ENCODE measurements at places on chromosomes 3 and 15.

DNA sequence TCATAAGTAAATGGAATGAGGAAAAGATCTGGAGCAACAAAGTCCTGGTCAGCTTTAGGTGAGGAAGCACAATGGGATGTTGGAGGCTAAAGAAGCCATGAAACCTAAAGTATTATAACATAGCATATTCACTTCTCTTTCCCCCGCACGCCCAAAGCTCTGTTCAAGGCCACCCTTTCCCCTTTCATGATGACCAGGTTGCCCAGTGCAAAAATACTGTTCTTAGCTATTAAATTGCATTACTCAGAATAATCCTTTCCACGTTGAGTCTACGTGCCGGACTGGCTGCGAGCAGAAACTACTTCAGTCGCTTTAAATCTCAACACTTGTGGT, 589 bp upstream of the MAPKBP1 start:
- DNase-seq: no peak

GRCh38 chr3:126663257-126663656, 8.3 kb upstream of the TXNRD3 start:
- DNase-seq: no peak

DNA sequence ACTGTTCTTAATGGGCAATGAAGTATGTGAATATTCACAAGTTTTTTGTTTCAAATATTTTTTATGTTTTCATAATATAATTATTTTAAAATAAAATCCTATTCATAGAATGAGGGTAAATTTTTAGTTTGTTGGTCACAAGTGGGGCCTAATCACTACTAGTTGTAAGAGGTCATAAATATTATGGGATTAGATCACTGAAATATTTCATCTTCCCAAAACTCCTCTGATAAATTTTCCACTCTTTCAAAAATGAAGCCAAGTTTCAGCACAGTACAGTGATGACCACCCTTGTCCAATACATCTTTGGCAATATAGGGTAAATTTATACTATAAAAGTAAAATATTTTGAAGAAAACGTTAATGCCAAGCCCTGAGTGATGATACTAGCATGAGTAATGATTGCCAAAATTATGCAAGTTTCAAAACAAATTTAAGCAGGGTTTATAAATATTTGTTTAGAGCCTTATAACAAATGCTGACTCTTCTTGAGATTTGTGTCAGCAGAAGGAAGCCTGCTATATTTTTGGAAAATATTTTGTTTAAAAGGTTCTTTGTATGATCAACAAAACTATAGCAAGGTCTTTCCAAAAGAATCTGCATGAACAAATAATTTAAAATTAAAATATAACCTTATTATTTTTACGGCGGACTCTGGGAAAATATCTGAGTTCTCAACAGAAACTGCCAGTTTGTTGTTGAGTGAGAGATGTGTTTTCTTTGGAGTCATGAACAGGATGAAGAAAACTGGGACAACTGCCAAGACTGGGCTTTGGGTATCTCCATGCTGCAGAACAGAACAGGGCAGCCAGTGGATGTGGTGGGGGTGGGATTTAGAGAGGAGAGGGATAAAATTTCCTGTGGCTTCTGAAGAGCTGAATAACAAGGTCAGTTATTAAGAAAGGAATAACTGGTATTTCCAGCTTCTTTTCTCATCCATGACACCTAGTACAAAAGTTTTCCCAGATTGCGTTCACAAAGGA, 17.9 kb upstream of the TM4SF1 start:
- no peak for DNase-seq

DNA sequence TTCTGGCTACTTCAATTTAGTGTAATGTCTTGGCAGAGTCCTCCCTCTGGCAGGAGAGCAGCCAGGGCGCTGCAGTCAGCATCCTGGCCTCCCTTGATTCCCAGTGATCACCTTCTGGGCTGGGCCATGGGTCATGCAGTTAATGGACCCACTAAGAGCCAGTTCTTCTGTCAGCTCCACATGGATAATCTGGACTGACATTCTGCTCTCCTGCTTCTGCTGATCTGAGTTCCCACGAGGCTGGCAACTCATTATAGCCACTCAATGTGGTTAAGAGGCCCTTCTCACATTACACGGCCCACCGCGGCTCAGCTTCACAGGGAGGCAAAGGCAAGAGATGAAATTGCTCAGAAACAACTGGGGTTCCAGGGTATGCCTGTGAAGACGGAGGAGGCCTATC, 94.0 kb downstream of the WDR76 start:
- DNase-seq: no peak

DNA sequence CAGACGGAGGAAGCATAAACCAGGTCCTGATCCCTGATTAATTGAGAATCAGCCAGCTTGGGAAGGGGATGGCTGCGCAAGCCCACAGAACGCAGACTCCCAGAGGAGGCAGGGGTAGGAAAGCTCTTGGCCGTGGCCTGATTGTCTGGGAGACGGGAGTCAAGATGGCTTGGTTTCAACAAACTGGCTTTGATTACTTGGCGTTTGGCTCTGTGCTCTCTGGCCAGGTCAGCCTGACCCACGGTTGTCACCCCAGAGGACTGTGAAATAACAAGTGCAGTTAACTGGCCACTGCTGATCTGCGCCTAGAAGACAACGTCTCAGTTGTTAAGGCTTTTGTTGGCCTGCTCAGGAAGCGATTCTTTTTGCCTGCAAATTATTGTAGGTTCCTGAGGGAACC, 387.0 kb upstream of the PROK2 start:
- DNase-seq: no peak

DNA sequence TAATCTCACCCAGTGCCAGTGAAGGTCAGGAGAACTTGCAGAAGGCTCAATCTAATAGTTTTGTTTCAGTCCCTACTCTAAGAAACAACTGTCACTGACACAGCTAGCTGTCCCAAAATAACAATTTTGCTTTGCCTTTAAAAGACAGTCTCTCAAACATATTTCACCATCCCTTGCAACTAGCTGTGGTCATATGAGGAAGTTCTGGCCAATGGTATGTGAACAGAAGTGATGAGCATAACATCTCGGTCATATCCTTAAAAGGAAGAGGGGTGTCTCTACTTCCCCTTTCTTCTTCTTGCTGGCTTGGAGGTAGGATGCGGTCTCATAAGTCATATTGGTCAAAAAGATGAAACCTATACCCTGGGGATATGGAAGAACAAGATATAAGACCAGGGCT, 198.1 kb downstream of the NEK10 start:
- DNase-seq: no peak

- no peak for DNase-seq
These were observed 42.7 kb downstream of the TLNRD1 start for GRCh38 chr15:81043281-81043934.

GRCh38 chr3:189962466-189962865, 158.2 kb downstream of the P3H2 start:
- DNase-seq: no peak

DNA sequence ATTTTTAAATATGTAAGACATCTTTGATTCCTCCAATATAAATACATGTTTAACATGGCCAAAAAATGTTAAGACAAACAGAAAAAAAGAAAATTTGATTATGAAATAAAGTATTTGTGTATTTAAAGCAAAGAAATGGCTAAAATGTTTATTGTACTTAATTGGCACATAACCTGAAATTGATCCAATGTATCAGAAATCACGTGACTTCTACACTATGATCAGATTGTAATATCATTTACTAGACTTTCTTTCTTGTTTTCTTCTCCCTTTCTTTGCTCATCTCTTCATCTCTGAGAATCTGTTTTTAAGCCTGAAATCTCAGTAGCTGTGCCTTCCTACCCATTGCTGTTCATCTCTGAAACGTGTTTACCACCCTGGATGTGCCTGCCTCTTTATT, 420.3 kb downstream of the RSL24D1 start:
- DNase-seq: no peak

DNA sequence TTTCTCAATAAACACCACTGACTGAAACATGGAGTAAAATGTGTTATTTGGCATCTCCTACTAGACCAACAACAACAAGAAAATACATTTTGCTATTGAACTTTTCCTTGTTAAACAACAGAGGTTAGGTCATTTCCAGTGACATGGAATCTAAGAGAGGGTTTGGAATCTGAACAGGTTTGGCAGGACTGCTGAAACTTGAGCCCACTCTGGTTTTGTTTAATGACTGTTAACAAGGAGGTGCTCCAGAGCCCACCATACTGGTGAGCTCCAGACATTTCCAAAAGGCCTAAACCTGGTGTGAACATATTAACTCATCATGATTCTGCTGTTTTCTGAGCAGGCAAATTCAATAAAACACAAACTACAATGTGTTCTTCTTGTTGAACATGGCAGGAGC, 330.7 kb upstream of the TRIM42 start:
- DNase-seq: no peak

GRCh38 chr3:71890356-71890931, 105.5 kb upstream of the PROK2 start:
- no peak for DNase-seq

DNA sequence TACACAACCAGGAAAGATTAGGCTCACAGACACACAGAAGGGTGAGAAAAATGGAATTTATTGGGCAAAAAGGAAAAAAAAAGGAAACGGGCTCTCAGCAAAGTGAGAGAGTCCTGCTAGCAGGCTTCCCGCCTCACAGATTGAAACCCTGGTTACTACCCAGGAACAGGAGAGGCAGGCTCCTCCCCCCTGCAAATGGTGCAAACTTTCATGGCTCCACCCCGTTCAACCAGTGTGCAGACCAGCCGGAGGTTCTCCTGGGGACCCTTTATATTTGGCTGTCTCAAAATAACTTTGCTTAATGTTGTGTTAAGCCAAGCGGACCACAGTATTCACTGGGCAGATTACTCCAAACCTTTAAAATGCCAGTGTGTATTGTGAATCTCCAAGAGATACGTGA, 40.3 kb downstream of the IL1RAP start:
- no peak for DNase-seq

DNA sequence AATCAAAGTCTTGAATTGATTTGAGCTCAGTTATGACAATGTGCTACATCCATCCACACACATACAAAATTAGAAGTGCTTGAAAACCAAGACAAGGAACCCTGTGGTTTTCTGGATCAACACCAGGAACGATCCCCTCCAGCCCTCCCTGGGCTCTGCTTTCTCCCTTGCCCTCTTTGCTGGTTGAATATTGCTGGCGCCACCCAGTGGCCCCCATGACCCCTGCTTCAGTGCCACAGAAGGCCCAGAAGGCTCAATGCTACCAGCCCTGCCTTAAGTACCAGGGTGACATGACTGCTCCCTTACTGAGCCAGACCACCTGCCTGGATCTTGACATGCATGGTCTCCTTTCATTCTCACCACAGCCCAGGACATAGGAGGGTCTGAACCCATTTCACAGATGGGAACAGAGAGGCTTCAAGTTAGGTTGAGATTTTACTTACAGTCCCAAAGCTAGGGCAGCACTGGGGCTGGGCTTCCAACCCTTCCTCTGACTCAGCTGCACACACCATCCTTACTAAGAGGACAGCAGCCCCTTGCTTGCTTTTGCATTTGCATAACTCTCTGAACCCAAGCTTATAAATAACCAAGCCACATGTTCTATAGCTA, 15.0 kb downstream of the IL12A start:
- DNase-seq: peak; percentile 36

GRCh38 chr3:49775538-49775937, 10.8 kb downstream of the IP6K1 start:
- no peak for DNase-seq

DNA sequence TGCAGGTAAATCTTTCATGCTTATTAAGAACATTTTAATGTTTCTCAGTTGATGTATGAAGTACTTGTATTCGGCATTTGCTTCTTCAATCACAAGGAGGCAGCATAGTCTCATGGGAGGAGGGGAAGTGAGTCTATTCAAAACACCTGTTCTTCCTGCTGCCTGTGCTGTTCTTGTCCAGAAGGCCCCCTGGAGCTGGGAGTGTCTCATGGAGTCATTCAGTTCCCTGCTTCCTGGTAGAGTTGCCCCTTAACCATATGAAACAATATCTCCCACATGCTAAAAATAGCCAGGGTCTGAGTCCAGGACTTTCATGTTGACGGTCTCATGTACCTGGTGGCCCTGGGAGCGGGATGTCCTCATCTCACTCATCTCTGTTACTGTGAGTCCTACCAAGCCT, 15.5 kb upstream of the PPP1R2 start:
- DNase-seq: no peak

DNA sequence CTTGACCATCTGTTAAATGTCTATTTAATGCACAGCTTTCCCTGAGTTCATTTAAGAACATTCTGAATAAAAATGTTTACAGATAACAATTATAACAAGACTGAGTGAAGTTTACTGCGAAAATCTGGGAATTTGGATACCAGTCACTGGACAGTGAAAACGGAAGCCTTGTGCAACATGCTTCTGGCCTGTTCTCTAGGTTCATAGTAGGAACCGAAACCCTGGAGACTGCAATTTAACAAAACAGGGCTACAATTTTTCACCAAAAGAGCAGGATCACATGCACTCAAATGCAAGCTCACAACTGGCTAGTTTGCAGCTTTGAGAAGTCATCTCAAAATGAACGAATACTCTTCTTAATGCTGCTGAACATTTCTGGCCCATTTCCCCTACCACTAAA, 435.9 kb downstream of the NR2F2 start:
- DNase-seq: no peak

DNA sequence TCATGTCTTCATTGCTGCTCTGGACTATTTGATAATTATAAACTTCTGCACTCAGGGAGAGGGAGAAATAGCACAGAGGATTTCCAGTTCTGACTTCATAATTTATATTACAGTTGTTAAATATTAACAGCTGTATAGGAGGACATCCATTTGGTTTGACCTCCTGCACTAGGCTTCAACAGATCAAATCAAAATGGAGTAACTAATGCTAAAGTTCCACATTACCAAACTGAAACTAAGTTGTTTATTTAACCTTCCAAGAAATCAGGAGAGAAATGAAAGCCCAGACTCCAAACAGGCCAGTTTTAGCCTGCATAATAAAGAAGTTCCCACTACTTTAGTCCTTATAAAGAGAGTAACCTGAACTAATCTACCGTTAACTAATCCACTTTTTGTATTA, 4.6 kb downstream of the PLSCR2 start:
- no peak for DNase-seq

DNA sequence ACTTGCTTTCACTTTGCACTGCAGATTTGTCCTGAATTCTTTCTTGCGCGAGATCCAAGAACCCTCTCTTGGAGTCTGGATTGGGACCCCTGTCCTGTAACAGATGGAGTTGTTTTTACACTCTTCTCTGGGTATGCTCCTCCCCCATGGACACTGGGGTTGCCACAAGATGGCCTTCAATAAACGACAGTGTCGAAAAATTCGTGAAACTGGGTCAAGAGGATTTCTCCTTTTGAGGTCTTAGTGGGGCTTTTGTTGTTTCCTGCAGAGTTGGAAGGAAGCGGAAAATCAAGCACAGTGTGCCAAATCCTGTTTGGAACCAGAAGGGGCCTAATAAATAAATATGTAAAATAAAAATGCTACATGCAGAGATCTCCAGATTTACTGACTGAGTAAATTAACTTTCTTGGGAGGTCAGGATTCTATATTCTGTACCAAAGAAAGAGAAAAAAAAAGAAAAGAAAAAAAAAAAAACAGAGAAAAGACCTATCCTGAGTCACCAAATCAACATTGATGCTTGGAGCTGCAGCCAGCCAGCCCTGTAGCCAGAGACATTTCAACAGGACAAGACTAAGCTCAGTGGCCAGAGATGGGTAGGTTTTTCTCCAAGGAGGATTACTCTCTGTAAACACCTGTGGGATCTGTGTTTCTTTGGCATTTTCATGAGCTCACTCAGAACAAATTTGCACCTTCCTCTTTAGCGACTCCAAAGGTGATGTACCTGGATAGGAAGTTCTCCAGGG, 24.8 kb downstream of the CCDC80 start:
- no peak for DNase-seq

- DNase-seq: no peak
These were observed 178.0 kb upstream of the UMPS start for GRCh38 chr3:124552224-124552623.

GRCh38 chr15:89490081-89490813, 6.1 kb downstream of the RHCG start:
- no peak for DNase-seq

Data from activated CD4-positive, alpha-beta T cell treated with anti-CD3 and anti-CD28 coated beads, Interleukin-2, amount 50 U/mL, for 48 hours (primary cell).